ENCODE measurements at places on chromosomes 6 and 20.
A peak's percentile ranks its signal among the peaks of the same experiment; 100 is the strongest.

DNA sequence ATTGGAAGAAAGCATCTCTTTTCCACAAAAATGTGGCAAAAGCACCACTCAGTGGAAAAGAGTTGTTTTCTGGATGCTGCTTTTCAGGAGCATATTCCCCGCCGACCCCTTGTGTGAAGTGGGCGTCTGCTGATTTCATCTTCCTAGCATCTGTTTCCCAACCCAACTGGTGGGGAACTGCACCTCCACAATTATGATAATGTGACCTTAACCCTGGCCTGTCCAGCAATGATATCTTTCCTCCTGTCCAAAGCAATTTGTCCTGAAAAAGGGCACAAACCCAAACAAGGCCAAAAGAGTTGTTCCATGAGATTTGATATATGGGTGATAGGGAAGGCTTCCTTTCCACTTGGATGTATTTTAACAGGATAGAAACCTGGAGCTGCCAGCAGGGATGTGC is 7.3 kb upstream of the SMIM8 start:
- no peak for DNase-seq

- DNase-seq, result peak; percentile 41
These were observed 2.2 kb upstream of the TUBB2B start for GRCh38 chr6:3229566-3230178.

- peak; percentile 8 for DNase-seq
These were observed 50.5 kb upstream of the PAK5 start for GRCh38 chr20:9889270-9889981.

DNA sequence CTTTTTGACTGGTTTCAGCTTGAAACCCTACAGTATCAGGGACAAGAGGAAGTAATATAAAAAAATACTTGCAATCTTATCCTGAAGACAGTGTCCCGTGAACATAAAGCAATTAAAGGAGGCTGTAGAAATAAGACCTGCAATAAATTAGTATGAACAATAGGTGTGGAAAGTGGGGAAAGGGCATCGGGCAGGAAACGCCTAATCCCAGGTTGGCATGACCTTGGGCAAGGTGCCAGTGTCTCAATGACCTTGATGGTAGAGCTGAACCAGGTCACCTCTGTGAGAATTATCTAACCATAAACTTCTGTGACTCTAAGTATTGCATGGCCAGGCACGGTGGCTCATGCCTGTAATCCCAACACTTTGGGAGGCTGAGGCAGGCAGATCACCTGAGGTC is 115.2 kb downstream of the LY86 start:
- DNase-seq, result no peak

GRCh38 chr6:144899161-144899560 is 614.0 kb downstream of the UTRN start:
- no peak for DNase-seq

DNA sequence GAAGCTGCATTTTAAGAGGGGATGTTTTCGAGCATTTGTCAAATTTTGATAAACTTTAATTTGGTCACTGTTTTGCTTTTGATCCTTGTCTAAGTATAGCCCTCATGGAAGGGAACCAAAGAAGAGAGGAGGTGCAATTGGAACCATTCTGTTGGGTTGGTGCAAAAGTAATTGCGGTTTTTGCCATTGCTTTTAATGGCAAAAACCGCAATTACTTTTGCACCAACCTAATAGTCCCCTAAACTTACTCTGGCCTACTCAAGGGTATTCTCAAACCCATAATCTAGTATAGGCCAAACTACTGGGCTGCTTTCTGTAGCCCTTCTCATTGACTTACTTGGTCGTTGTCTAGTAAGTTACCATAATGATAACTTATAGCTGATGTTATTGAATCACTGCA is 634.7 kb downstream of the MAFB start:
- no peak for DNase-seq

GRCh38 chr6:166318227-166318626 is 10.0 kb upstream of the PRR18 start:
- no peak for DNase-seq

GRCh38 chr6:36357872-36358225 is 21.2 kb upstream of the BNIP5 start:
- DNase-seq, result peak; percentile 51

Measured in hematopoietic multipotent progenitor cell treated with erythropoietin and hydrocortisone succinate and interleukin-3 and kit ligand, for 4 days (in vitro differentiated cells).